Panc1 (cell line): ENCODE measurements at places on chromosomes 11 and 22.

DNA sequence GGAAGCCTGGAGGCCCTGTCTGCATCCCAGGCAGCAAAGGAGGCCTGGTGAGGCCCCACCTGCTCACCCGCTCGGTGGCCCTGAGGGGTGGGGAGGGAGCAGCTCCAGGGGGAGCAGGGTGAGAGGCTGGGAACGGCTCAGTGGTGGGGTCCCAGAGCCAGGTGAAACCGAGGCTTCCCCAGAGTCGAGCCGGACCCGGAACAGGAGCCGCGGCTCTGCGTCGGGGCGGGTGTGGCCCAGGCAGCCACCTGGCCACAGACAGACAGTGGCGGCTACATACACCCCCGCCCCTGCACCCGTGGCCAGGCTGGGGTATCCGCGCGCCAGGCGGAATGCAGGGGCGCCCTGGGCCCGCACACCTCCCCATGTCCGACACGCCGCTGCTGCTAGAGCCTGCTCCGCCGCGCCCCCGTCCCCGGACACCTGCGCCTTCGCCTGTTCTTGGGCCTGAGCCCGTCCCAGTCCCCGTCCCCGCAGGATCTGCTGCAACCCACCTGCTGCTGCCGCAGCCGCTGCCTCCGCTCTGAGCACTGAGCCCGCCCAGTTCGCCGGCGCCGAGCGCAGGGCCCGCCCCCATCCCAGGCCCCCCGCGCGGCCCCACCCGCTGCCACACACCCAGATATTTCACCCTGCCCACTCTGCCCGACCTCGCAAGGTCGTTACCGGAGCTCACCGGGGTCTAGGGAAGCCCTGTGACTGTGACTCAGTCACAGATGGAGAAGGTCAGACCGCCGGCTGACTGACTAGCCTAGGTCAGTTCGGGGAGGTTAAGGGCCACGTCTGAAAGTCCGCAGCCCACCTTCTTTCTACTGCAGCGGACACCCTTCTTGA is at the start of gene SLC7A4:
Gene SLC7A4, minus strand, starts transcription at position 525 of the 831 bp plus-strand sequence. CDS start 749 bp downstream, outside the sequence.
- no peaks in the 10 kb centered on the region for H3K36me3 ChIP-seq
- H3K4me1 ChIP-seq = no peaks in the 10 kb centered on the region
- no peaks in the 10 kb centered on the region for H3K27me3 ChIP-seq

DNA sequence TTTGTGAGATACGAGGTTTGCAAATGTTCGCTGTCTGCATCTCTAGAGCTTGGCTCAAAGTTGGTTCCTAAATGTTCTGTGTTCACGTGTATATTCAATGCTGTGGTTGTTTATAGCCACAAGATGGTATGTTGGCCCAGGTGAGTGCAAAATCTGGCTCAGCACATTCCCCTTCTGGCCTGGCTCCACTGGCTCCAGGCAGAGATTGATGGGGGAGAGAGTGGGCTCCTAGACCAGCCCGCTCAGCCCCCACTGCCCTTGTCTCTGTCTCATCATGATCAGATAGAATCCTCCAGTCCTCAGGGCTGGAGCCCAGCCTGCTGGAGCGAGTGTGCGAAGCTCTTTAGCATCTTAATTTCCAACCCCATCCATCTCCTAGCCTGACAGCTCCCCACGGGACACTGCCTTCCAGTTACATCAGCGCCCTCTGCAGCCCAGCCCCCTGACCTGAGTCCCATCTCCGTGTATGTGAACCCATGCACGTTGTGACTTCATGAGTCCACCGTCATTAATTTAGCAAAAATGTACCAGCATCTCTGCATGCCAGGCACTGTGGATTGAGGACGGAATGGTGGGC is 2.0 kb downstream of the P2RX3 start:
- no peaks in the 10 kb centered on the region; the same call in 1 of the 2 replicates for H3K36me3 ChIP-seq
- no peak overlapping the region for H3K27ac ChIP-seq
- no peaks in the 10 kb centered on the region for H3K27me3 ChIP-seq
- peaks cover 6% of the 10 kb centered on the region for H3K4me1 ChIP-seq
- no peak overlapping the region for H3K4me3 ChIP-seq

- no peak for DNase-seq
- H3K27me3 ChIP-seq = no peaks in the 10 kb centered on the region
- no peaks in the 10 kb centered on the region for H3K36me3 ChIP-seq
- H3K27ac ChIP-seq = no peak overlapping the region
- H3K4me1 ChIP-seq = peaks cover 12% of the 10 kb centered on the region
Observed at GRCh38 chr11:2318707-2319106, 16.9 kb downstream of the TSPAN32 start.

GRCh38 chr22:48346911-48347310 is 1480.8 kb downstream of the BRD1 start:
- H3K4me1 ChIP-seq = no peaks in the 10 kb centered on the region
- no peaks in the 10 kb centered on the region for H3K36me3 ChIP-seq

GRCh38 chr11:46180736-46181135 is 59.5 kb upstream of the PHF21A start:
- H3K27me3 ChIP-seq = peaks cover 2% of the 10 kb centered on the region; the same call in 1 of the 2 replicates
- H3K4me1 ChIP-seq = no peaks in the 10 kb centered on the region
- H3K27ac ChIP-seq = no peak overlapping the region
- H3K4me3 ChIP-seq = no peak overlapping the region
- H3K36me3 ChIP-seq = no peaks in the 10 kb centered on the region

GRCh38 chr22:48632646-48633246 is 1194.9 kb downstream of the BRD1 start:
- no peak overlapping the region for H3K4me3 ChIP-seq
- H3K27ac ChIP-seq = no peak overlapping the region
- H3K27me3 ChIP-seq = no peaks in the 10 kb centered on the region
- H3K4me1 ChIP-seq = no peaks in the 10 kb centered on the region
- no peaks in the 10 kb centered on the region for H3K36me3 ChIP-seq

DNA sequence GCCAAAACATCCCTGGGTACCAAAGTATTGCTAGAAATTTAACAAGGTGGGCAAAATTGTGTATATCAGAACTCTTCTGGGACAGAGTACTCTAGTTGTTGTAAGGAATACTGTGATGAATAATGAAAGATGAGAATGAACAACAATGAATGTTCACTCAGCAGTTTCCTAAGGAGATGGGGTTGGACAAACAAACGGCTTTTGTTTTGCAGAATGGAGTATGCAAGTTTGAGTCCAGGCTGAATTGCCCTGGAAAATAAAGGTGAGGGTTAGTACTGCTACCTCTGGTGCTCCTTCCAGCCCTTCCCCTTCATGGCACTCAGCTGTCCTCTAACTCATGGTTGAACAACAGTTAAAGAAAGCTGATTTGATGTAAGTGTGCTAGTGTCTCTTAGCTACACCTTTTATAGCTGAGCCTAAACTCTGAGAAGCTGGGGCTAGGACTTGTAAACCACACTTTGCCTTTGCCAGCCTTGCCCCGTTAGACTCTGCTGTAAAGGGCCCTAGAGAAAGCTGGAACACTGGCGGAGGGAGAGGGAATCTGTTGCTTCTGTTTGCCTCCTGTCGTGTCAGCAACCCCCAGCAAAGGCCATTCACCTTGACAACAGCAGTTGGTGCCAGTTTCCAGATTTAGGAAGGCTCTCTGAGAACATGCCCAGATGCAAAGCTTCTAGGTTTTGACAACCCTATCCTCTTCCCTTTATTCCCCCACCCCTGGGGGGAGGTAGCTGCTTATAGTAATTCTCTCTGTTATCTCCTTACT is 41.2 kb upstream of the POLD3 start:
- DNase-seq = no peak
- no peak overlapping the region for H3K4me3 ChIP-seq

DNA sequence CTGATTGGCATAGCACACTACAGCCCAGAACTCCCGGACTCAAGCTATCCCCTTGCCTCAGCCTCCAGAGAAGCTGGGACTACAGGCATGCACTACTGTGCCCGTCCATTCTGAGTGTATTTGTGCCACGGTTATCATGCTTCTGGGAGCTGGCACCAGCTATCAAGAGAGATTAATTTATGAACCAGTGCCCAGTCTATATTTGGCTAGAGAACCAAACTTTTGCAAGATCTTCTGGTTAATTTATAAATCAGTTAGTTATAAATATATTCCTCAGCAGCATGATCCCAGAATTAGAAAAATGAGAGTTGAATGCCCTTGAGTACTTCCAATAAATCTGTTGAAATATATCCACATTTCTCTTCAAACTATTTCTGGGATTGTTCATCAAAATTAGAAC is 67.5 kb upstream of the OR5AN1 start:
- no peak overlapping the region for H3K27ac ChIP-seq
- no peaks in the 10 kb centered on the region for H3K4me1 ChIP-seq
- no peak for DNase-seq
- H3K27me3 ChIP-seq = no peaks in the 10 kb centered on the region
- H3K36me3 ChIP-seq = no peaks in the 10 kb centered on the region

- no peaks in the 10 kb centered on the region for H3K36me3 ChIP-seq
- H3K4me1 ChIP-seq = no peaks in the 10 kb centered on the region
- no peak overlapping the region for H3K27ac ChIP-seq
- 0 out of 2 replicates have a peak, but pooled peaks cover 4% of the 10 kb centered on the region for H3K27me3 ChIP-seq
- no peak for DNase-seq
- no peak overlapping the region for H3K4me3 ChIP-seq
Observed at GRCh38 chr11:87394924-87395323, 357.2 kb downstream of the TMEM135 start.

DNA sequence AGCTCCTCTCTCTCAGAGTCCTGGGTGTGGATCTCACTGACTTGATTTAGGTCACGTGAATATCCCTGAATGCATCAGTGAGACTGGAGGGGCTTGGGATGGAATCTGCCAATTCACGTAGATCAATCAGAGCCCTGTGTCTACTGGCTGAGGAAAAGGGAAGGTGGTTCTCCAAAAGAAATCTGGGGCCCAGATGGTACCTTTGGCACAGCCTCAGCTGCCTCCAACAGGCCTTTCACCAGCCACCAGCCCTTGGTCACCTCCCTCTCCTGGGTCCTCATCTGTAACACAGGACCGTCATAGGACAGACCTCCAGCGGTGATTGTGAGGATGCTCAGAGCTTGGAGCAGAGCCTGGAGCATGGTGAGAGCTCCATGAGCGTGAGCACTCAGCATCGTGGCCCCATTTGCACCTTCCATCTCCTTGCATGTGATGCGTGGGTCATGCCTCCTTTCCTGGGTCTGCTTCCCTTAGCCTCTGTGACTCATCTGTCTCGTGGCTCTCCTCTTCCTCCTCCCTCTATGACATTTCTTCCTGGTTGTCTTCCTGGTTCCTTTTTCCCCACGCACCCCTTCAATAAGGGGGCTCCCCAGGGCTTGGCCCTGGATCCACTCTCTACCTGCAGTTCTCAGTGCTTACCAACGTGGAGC is 7.5 kb upstream of the MIEF1 start:
- H3K36me3 ChIP-seq = no peaks in the 10 kb centered on the region
- no peaks in the 10 kb centered on the region; the same call in 1 of the 2 replicates for H3K4me1 ChIP-seq
- H3K27ac ChIP-seq = no peak overlapping the region
- H3K4me3 ChIP-seq = no peak overlapping the region

DNA sequence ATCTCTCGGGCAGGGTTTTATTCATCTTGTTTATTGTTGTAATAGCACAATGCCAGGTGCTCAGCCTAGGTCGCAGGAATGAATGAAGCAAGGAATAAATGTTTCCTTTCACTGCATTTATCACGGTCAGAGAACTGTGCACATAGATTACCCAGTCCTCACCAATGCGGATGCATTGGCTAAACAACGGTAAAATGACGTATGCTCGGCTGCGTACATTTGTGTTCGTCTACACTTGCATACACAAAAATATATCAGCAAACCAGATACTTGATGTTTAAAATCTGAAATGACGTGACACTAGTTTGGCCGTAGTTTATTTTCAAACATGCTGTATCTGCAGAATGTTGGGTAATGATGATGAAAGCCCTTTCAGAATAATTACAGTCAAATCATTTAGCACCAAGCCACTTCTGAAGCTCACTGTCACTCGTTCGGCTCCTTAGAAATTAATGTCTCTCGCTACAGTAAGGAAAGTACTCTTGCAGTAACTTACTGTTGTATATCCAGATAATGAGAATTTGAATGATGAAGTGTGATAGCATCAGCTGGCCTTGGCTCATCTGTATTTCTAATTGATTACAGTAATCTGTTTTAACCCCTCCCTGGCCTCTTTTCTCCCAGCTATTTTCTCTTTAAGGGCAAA is 268.9 kb downstream of the LRRC4C start:
- no peaks in the 10 kb centered on the region for H3K36me3 ChIP-seq
- no peaks in the 10 kb centered on the region for H3K27me3 ChIP-seq
- H3K4me1 ChIP-seq = no peaks in the 10 kb centered on the region
- no peak overlapping the region for H3K4me3 ChIP-seq
- DNase-seq = no peak
- H3K27ac ChIP-seq = no peak overlapping the region

GRCh38 chr22:27603800-27604144 is 197.8 kb downstream of the MN1 start:
- no peaks in the 10 kb centered on the region for H3K36me3 ChIP-seq
- no peaks in the 10 kb centered on the region for H3K4me1 ChIP-seq
- H3K27me3 ChIP-seq = no peaks in the 10 kb centered on the region
- H3K27ac ChIP-seq = no peak overlapping the region
- no peak overlapping the region for H3K4me3 ChIP-seq

- 0 out of 2 replicates have a peak overlapping the region, but pooled peaks have one; percentile 18 for H3K4me3 ChIP-seq
- no peak for DNase-seq
- H3K27me3 ChIP-seq = no peaks in the 10 kb centered on the region
- no peak overlapping the region for H3K27ac ChIP-seq
- peaks cover 4% of the 10 kb centered on the region; the same call in 1 of the 2 replicates for H3K4me1 ChIP-seq
Observed at GRCh38 chr22:22397292-22397870, 111.2 kb downstream of the ZNF280B start.

- H3K4me3 ChIP-seq = peak overlapping the region; percentile 100
- DNase-seq = no peak
Observed at GRCh38 chr11:2401436-2401984, 960 bp downstream of the TSSC4 start.

DNA sequence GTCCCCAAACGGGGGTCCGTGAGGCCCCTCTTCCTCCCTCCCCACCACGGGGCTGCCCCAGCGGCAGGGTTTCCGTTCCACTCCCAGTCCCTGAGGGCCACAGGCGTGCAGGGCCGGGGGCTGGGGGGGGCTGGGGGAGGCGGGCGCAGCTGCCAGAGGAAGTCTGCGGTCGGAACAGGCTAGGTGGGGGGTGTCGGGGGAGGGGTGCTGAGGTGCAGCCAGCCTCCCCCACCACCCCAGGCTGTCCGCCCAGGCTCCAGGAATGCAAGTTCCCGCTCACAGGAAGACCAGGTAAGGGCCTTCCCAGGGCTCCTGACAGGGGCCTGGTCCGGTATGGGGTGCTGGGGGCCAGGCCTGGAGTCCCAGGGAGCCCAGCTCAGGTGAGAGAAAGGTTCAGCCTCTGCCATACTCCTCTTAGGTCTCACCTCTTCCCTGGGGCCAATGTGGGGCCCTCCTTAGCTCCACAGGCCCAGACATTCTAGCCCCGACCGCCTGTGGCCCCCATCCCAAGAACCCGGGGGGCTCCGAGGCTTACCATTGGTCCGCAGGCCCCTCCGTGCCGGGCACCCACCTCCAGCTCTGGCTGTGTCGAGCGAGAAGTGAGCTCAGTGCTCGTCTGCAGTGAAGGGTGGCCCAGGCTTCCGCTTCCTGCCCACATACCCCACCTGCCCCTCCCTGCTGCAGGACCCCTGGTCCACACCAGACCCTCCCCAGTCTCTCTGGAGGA is at the start of gene PTPRCAP:
Gene PTPRCAP, minus strand, starts transcription at position 601 of the 727 bp plus-strand sequence. Its CDS starts 63 bp downstream, at position 538.
- peak within 1 kb of the TSS; percentile 40 for H3K27ac ChIP-seq
- peaks cover 2% of the 10 kb centered on the region; the same call in 1 of the 2 replicates for H3K36me3 ChIP-seq
- no peak within 1 kb of the TSS for H3K4me3 ChIP-seq
- no peak for DNase-seq
